ENCODE measurements at places on chromosomes 5 and 9.

DNA sequence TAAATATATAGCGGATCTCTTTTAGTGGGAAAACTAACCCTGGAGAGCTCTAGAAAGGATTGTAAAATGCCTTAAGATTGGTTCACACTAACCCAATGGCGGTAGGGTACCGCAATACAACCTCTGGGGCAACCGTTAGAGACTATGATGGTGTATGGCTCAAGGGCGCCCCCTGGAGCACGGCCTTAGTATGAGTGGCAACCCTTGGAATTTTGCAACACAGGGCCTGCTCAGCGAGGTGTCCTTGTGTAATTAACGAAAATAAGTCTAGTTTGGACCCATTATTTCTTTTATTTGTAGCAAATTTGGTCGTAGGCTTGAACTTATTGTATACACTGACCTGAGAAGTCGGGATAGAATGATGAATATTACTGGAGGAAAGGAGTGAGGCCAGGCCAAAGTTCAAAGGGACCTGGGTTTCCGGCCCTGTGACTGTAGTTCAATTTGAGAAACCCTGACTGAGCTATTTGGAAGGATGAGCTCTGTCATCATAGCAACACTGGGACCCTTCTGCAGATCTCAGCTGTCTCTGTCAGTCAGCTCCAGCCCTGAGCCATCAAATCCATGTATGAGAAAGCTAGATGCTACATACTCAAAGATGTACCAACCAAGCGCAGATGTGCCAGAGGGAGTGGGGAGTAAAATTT is 54.8 kb downstream of the CAMK4 start:
- H3K4me1 ChIP-seq: no peaks in the 10 kb centered on the region
- H3K27ac ChIP-seq: no peak overlapping the region
- no peaks in the 10 kb centered on the region for H3K27me3 ChIP-seq
- peak; percentile 49 for DNase-seq
- no peak overlapping the region for H3K4me3 ChIP-seq

GRCh38 chr5:160750938-160751657 is 100.9 kb downstream of the ATP10B start:
- H3K4me3 ChIP-seq: no peak overlapping the region
- H3K36me3 ChIP-seq: no peaks in the 10 kb centered on the region
- no peak overlapping the region for H3K27ac ChIP-seq
- no peak for DNase-seq

GRCh38 chr5:68194386-68194785 is 21.2 kb upstream of the PIK3R1 start:
- peaks cover 9% of the 10 kb centered on the region for H3K4me1 ChIP-seq
- no peaks in the 10 kb centered on the region for H3K27me3 ChIP-seq
- no peak overlapping the region for H3K27ac ChIP-seq
- H3K36me3 ChIP-seq: no peaks in the 10 kb centered on the region
- H3K4me3 ChIP-seq: no peak overlapping the region

GRCh38 chr5:111135363-111135762 is 43.2 kb downstream of the WDR36 start:
- DNase-seq: no peak
- peaks cover 13% of the 10 kb centered on the region for H3K4me1 ChIP-seq
- no peaks in the 10 kb centered on the region for H3K27me3 ChIP-seq
- no peaks in the 10 kb centered on the region for H3K36me3 ChIP-seq
- no peak overlapping the region for H3K4me3 ChIP-seq

DNA sequence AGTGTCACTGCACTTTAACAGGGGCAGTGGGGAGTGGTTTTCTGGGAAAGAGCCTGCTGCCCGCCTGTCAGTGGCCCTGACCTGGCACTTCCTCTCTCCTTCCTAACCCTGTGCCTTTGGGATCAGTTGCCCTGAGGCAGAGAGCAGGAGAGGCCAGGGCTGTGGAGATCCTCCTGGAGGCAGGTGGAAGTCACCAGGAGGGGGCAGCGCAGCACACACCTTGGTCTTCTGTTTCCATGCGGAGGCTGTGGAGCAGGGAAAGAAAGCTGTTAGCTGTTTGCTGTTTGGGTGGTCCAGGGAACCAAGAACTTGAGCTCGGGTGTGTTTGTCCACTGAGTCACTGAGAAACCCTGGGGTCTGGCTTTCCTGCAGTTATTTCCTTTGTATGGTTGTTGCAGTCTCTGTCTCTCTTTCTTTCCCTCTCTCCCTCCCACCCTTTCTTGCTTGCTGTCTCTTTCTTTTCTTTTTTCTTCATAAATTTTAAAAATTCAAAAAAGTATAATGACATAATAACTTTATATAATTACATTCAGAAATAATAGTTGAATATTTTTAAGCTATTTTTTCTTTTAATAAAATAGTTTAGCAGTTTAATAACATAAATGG is 28.1 kb downstream of the NTRK2 start:
- H3K4me1 ChIP-seq: no peaks in the 10 kb centered on the region
- H3K27ac ChIP-seq: no peak overlapping the region
- H3K36me3 ChIP-seq: no peaks in the 10 kb centered on the region

GRCh38 chr9:18143073-18143745 is 330.7 kb upstream of the ADAMTSL1 start:
- DNase-seq: no peak
- H3K27ac ChIP-seq: no peak overlapping the region
- peaks cover 9% of the 10 kb centered on the region for H3K27me3 ChIP-seq
- no peaks in the 10 kb centered on the region for H3K4me1 ChIP-seq
- H3K36me3 ChIP-seq: no peaks in the 10 kb centered on the region
- no peak overlapping the region for H3K4me3 ChIP-seq

- DNase-seq: peak; percentile 13
- H3K4me3 ChIP-seq: no peak overlapping the region
- H3K27me3 ChIP-seq: no peaks in the 10 kb centered on the region
- H3K27ac ChIP-seq: no peak overlapping the region
Measured at GRCh38 chr9:134063088-134063570, 4.7 kb downstream of the BRD3 start.

DNA sequence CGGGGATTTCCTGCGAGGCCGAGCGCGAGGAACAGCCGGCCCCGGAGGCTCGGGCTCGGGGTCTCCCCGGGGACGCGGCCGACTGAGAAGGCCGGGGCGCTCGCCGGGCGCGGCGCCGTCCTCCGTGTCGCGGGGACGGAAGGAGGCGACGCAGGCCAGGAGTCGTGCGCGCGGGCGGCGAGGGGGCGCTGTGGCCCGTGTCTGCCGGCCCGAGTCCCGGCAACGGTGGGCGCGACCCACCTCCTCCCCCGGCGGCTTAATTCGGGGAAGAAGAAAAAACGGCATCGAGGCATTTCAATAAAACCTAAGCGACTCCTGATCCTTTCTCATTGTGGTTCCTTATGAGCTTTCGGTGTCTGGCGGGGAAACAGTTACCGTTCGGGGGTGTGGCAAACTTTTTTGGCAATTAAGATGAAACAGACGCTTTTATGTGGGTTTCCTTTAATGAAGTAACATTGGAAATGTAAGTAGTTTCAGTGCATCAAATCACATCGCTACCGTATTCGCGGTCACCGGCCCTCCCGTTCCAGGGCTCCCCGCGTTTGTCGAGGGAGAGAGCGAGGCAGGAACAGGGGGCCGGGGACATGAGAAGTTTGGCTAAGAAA is 3.7 kb upstream of the IRX2 start:
- peak overlapping the region; percentile 56 for H3K4me3 ChIP-seq
- peaks cover 98% of the 10 kb centered on the region for H3K27me3 ChIP-seq
- DNase-seq: no peak
- no peaks in the 10 kb centered on the region for H3K36me3 ChIP-seq
- no peak overlapping the region for H3K27ac ChIP-seq

DNA sequence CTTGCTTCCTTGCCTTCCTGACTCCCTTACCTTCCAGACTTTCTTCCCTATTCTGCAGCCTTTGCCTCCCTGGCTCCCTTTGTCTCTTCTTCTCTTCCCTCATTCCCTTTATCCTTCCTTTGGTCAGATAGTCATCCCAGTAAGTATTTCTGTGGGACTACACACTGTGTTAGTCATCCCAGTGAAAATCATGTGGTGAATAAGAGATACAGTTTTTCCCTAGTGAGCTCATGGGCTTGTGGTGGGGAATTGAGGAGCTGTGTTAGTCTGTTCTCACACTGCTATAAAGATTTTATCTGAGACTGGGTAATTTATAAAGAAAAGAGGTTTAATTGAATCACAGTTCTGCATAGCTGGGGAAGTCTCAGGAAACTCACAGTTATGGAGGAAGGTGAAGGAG is 109.8 kb upstream of the EDIL3 start:
- no peaks in the 10 kb centered on the region for H3K36me3 ChIP-seq
- no peak overlapping the region for H3K4me3 ChIP-seq
- H3K4me1 ChIP-seq: no peaks in the 10 kb centered on the region
- DNase-seq: no peak
- H3K27me3 ChIP-seq: no peaks in the 10 kb centered on the region

- DNase-seq: no peak
- peaks cover 68% of the 10 kb centered on the region for H3K4me1 ChIP-seq
- no peaks in the 10 kb centered on the region for H3K27me3 ChIP-seq
Measured at GRCh38 chr5:138819081-138819480, 56.1 kb downstream of the LRRTM2 start.

- no peak overlapping the region for H3K27ac ChIP-seq
- H3K36me3 ChIP-seq: peaks cover under 1% of the 10 kb centered on the region
- no peaks in the 10 kb centered on the region for H3K4me1 ChIP-seq
- no peak overlapping the region for H3K4me3 ChIP-seq
Measured at GRCh38 chr9:85569988-85570387, 171.8 kb downstream of the AGTPBP1 start.

GRCh38 chr5:83044926-83045325 is 32.3 kb downstream of the TMEM167A start:
- no peaks in the 10 kb centered on the region for H3K4me1 ChIP-seq
- H3K36me3 ChIP-seq: no peaks in the 10 kb centered on the region
- H3K4me3 ChIP-seq: no peak overlapping the region
- no peaks in the 10 kb centered on the region for H3K27me3 ChIP-seq
- H3K27ac ChIP-seq: no peak overlapping the region
- no peak for DNase-seq

DNA sequence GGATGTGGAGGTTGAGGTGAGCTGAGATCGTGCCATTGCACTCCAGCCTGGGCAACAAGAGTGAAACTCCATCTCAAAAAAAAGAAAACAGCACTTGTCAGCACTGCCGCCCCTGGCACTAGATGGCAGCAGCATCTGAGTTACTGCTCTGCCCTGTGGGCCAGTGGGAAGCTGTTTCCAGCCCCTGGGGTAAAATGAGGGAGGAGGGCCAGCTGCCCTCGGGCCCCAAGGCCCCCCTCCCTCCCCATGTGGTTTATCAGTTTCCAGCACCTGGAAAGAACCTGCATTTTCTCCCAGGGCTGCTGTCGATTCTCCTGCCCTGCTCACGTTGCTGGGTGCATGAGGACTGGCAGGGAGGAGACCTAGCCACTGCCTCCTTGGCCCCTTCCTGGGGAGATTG is 13.2 kb upstream of the CEL start:
- H3K27me3 ChIP-seq: no peaks in the 10 kb centered on the region
- H3K27ac ChIP-seq: no peak overlapping the region
- H3K36me3 ChIP-seq: peaks cover 98% of the 10 kb centered on the region
- no peak overlapping the region for H3K4me3 ChIP-seq
- H3K4me1 ChIP-seq: peaks cover 5% of the 10 kb centered on the region

DNA sequence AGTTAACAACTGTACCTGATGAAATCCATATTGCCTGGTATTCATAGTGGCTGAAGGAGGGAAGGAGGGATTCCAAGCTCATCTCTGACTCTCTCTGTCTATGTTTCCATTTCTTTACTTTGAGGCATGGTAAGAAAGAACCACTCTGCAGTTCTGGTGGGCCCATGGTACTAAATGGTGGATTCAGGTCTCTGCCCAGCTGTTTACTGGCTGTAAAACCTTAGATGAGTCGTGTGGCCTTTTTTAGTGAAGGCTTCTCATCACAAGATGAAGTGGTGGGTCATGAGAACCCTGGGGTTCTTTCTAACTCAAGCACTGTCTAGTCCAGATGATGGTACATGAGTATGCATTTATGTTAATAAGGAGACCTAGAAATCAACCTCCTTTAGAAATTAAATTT is 49.7 kb downstream of the ZNF366 start:
- H3K36me3 ChIP-seq: peaks cover 4% of the 10 kb centered on the region
- peaks cover 76% of the 10 kb centered on the region for H3K4me1 ChIP-seq

DNA sequence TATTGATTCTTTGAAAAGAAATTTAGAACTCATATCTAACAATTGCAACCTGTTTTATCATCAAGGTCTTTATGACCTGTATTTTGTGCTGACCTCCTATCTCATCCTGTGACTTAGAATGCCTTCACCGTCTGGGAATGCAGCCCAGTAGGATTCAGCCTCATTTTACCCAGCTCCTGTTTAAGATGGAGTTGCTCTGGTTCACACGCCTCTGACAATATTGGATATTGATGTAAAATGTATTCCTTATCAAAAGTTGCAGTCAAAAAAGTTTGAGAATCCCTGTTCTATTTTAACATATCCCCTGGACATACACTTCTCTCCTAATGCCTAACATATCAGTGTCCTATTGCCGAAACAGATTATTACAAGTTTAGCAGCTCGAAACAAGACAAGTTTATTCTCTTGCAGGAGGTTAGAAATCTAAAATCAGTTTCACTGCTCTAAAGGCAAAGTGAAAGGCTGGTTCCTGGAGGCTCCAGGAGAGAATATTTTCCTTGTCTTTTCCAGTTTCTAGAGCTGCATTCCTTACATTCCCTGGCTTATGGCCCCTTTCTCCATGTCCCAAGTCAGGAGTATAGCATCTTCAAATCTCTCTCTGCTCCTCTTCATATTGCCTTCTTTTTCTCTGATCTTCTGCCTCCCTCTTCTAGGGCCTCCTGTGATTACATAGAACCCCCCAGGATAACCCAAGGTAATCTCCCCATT is 31.5 kb upstream of the LVRN start:
- H3K36me3 ChIP-seq: no peaks in the 10 kb centered on the region
- no peak for DNase-seq
- H3K27me3 ChIP-seq: no peaks in the 10 kb centered on the region
- H3K4me3 ChIP-seq: no peak overlapping the region
- H3K27ac ChIP-seq: no peak overlapping the region

All from left ventricle myocardium inferior (tissue), 1 donor.